ENCODE measurements at places on chromosomes 1 and 21. TPM values are rescaled to one million over a fixed set of nuclear protein-coding genes. Genes with fewer than 3 reads are reported as not detected.

The ZNF669 gene
- total RNA-seq: 13.9 TPM

The IL24 gene
- total RNA-seq: not detected

The ASCL5 gene
- not detected for total RNA-seq

The GUCA2B gene
- total RNA-seq: not detected

The RGS5 gene
- total RNA-seq: 1.5 TPM

The ROR1 gene
- 19.3 TPM for total RNA-seq

The NBPF12 gene
- 10.3 TPM for total RNA-seq

The APOBEC4 gene
- not detected for total RNA-seq

The PPFIA4 gene
- 1.9 TPM for total RNA-seq

The ATP1A2 gene
- 0.15 TPM for total RNA-seq

The VWA5B1 gene
- total RNA-seq: not detected

The KMO gene
- total RNA-seq: 1.8 TPM

The FCRLA gene
- total RNA-seq: 0.15 TPM

The TMEM240 gene
- 4.1 TPM for total RNA-seq

The CASQ1 gene
- total RNA-seq: not detected

The CRABP2 gene
- total RNA-seq: 1,115 TPM

The KIF26B gene
- 0.33 TPM for total RNA-seq

The ARHGAP29 gene
- 197 TPM for total RNA-seq

The PRSS38 gene
- total RNA-seq: not detected

The SHISA4 gene
- 38.2 TPM for total RNA-seq

The MTARC1 gene
- 0.74 TPM for total RNA-seq

The HSPA6 gene
- total RNA-seq: 0.44 TPM

The CRYAA gene
- total RNA-seq: 2.1 TPM

The RGS16 gene
- total RNA-seq: 0.23 TPM

The PDE9A gene
- total RNA-seq: 0.72 TPM

The SEMA6C gene
- total RNA-seq: 5.7 TPM
